ENCODE measurements at places on chromosomes 16 and 17. TPM values are rescaled to one million over a fixed set of nuclear protein-coding genes. Genes with fewer than 3 reads are reported as not detected.

TEKT5 gene
- 0.23 TPM for total RNA-seq

SCIMP gene
- total RNA-seq: not detected

TMC8 gene
- 124 TPM for total RNA-seq

XYLT1 gene
- total RNA-seq: 17.9 TPM

CNGB1 gene
- not detected for total RNA-seq

RHBDL1 gene
- 5.8 TPM for total RNA-seq

TNFRSF17 gene
- not detected for total RNA-seq

LRRC36 gene
- 3.1 TPM for total RNA-seq

KRT27 gene
- not detected for total RNA-seq

PDILT gene
- not detected for total RNA-seq

NAGS gene
- total RNA-seq: 1.8 TPM

DNA sequence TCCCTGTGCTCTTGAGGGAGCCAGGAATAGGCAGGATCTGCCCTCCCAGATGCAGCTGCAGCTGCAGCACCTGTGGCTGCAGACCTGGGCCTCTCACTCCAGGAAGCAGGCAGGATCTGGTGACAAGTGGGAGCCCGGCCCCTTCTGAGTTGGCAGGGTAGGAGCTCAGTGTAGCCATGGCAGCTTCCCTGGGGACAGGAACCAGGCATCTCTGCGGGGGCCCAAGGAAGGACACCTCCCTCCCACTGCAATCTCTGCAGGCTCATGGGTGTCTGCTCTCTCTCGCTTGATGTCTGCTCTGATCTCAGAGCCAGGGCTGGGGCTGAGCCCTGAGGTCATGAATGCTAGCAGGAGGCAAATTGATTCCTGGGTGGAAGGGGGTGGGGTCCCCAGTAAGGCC is 592.5 kb upstream of the CA10 start:
- no peaks in the 10 kb centered on the region for H3K4me1 ChIP-seq
- no peak for DNase-seq
- H3K27ac ChIP-seq: no peak overlapping the region

- peaks cover 3% of the 10 kb centered on the region for H3K36me3 ChIP-seq
- peak; percentile 31 for DNase-seq
- H3K27me3 ChIP-seq: no peaks in the 10 kb centered on the region
- H3K27ac ChIP-seq: no peak overlapping the region
- H3K4me1 ChIP-seq: peaks cover 49% of the 10 kb centered on the region
These were observed 14.0 kb downstream of the ATP5PD start for GRCh38 chr17:75032720-75033280.

DNA sequence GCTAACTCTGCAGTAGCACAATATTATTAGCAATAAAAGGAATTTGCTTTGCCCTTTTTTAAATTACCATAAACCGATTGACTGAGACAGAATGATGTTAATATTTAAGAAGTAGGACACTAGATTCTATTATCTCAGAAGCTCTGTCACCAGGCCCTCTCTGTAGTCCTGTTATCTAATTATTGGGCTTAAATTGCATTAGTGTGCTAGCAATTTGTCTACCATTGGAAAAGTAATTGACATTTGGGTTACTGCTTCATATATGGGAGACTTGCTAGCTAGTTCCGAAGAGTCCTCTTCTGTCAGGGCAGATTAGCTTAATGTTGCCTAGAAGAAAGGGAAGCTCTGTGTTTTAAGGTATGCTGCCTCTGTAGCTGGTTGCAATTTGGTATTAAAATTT is 1107.3 kb upstream of the EEF2KMT start:
- H3K27ac ChIP-seq: no peak overlapping the region
- no peaks in the 10 kb centered on the region for H3K4me1 ChIP-seq
- no peak for DNase-seq
- no peaks in the 10 kb centered on the region for H3K36me3 ChIP-seq

DNA sequence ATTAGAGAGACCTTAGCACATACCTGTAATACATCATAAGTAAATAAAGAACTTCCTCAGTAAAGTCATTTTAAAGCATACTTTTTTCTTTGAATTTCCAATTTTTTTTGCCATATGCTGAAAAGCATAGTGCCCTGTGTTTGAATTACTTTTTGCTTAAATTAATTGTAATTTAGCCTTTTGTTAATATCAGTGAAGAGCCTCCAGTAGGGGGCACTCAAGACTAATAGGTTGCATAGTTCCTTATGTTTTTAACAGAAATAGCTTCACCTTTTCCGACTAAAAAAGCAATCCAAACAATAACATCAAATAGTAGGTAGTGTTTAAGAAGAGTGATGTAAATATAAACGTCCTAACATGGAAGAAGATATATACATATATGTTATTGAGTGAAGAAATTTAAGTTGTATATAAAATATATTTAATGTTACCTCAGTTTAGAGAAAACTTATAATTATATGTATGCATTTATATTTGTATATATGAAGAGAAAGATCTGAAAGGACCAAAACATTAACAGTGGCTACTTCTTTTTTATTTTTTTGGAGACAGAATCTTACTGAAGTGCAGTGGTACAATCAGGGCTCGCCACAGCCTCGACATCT is 18.6 kb downstream of the RAD51C start:
- H3K27ac ChIP-seq: peak overlapping the region; percentile 14
- DNase-seq: peak; percentile 34
- H3K36me3 ChIP-seq: peaks cover 8% of the 10 kb centered on the region
- H3K4me3 ChIP-seq: no peak overlapping the region
- H3K4me1 ChIP-seq: peaks cover 16% of the 10 kb centered on the region
- no peaks in the 10 kb centered on the region for H3K27me3 ChIP-seq

GRCh38 chr16:83803811-83804210 is 4.0 kb upstream of the HSBP1 start:
- H3K27me3 ChIP-seq: peaks cover under 1% of the 10 kb centered on the region
- no peak overlapping the region for H3K4me3 ChIP-seq
- peaks cover 19% of the 10 kb centered on the region for H3K4me1 ChIP-seq
- no peak overlapping the region for H3K27ac ChIP-seq
- peaks cover 1% of the 10 kb centered on the region for H3K36me3 ChIP-seq

DNA sequence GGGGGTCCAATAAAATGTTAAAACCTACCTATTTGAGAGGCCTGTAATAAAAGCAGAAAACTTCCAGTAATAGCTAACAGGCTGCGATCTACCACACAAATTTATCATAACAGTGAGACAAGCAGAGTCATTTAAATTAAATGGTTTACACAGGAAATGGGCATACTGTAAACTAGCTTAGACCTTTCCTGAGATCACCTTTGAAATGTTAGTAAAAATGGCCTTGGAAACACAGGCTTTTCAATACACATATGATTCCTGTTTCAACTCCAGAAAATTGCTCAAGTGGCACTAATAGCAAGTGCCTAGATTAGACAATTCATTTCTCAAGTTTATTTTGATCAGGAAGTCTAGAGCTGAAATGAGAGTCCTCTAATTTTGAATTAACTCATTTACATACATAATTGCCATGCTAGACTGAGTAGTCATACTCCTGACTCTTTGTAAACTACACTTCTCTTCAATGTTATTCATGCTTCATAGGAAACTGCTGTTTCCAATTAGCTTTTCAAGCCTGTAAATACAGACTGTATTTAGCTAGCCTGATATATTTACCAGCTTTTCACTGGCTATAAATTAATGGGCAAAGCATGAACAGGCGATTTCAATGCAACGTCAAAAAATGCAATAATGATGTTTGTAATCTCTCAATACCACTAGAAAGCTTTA is 43.3 kb downstream of the PARN start:
- H3K36me3 ChIP-seq: peaks cover 32% of the 10 kb centered on the region
- no peaks in the 10 kb centered on the region for H3K27me3 ChIP-seq
- peak overlapping the region; percentile 7 for H3K27ac ChIP-seq
- DNase-seq: no peak
- no peaks in the 10 kb centered on the region for H3K4me1 ChIP-seq
- H3K4me3 ChIP-seq: no peak overlapping the region

DNA sequence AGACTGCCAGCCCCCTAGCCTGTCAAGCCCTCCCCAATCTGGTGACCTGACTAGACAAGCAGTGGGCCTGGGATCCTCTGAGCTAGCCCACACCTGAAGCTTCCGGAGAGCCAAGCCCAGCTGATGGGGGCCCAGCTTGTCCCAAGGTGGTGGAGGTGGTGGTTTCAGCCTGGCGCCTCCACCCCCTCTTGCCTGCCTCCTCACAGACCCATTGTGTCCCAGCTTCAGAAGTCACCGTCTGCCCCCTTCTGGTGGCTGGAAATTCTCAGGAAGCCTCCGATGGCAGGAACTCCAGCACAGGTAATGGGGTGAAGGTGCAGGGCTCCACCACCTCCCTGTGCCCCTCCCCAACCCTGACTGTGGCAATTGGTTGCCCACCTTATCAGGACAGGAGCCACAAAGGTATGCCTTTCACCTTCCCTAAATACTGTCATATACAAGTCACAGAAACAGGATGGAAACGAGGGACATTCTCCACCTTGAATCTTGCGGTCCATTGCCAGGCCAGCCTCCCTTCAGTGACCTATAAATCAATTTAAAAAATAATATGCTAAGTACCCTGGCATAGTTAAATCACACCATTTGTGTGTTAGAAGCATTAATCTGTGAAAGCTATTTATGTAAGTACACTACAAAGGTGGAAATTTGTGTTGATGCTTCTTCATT is 66.0 kb upstream of the ZNF423 start:
- no peaks in the 10 kb centered on the region for H3K4me1 ChIP-seq
- H3K36me3 ChIP-seq: no peaks in the 10 kb centered on the region
- H3K4me3 ChIP-seq: no peak overlapping the region
- no peaks in the 10 kb centered on the region for H3K27me3 ChIP-seq

- H3K36me3 ChIP-seq: no peaks in the 10 kb centered on the region
- H3K27ac ChIP-seq: no peak overlapping the region
- H3K4me1 ChIP-seq: no peaks in the 10 kb centered on the region
- no peak overlapping the region for H3K4me3 ChIP-seq
- DNase-seq: no peak
- no peaks in the 10 kb centered on the region for H3K27me3 ChIP-seq
These were observed 224.2 kb downstream of the CYB561 start for GRCh38 chr17:63221939-63222338.

DNA sequence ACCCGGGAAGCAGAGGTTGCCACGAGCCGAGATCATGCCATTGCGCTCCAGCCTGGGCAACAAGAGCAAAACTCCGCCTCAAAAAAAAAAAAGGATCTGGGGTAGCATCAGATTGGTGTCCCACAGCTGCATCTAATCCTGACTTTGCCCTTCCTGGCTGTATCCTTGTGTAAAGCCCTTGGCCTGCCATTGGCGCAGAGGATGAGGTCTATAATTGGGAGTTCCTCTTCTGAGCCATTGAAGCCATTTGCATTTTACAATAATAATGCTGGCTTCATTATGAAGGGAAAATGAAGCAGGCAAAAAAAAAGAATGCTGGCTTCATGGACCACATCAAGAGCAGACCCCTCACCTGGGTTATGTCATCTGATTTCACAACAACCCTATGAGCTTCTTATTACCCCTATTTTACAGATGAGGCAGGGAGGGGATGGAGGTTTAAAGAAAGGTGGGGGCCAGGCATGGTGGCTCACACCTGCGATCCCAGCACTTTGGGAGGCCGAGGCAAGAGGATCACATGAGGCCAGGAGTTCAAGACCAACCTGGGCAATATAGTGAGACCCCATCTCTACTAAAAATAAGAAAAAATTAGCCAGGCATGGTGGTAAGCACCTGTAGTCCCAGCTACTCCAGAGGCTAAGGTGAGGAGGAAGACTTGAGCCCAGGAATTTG is 1.2 kb upstream of the LITAFD start:
- no peak overlapping the region for H3K27ac ChIP-seq
- H3K4me1 ChIP-seq: peaks cover 19% of the 10 kb centered on the region
- DNase-seq: no peak
- no peaks in the 10 kb centered on the region for H3K36me3 ChIP-seq
- H3K4me3 ChIP-seq: no peak overlapping the region

- no peaks in the 10 kb centered on the region for H3K36me3 ChIP-seq
- DNase-seq: no peak
- no peaks in the 10 kb centered on the region for H3K27me3 ChIP-seq
- H3K4me3 ChIP-seq: no peak overlapping the region
- H3K27ac ChIP-seq: no peak overlapping the region
These were observed 180.1 kb downstream of the PRKCB start for GRCh38 chr16:24015923-24016322.

GRCh38 chr17:79991140-79991923 is 44.3 kb downstream of the TBC1D16 start:
- peak overlapping the region; percentile 71 for H3K27ac ChIP-seq
- peak; percentile 88 for DNase-seq
- no peaks in the 10 kb centered on the region for H3K27me3 ChIP-seq
- peaks cover 3% of the 10 kb centered on the region for H3K36me3 ChIP-seq
- H3K4me1 ChIP-seq: peaks cover 47% of the 10 kb centered on the region
- peak overlapping the region; percentile 92 for H3K4me3 ChIP-seq

GRCh38 chr16:51048544-51048943 is 102.5 kb downstream of the SALL1 start:
- peaks cover 6% of the 10 kb centered on the region for H3K27me3 ChIP-seq
- no peak for DNase-seq
- no peaks in the 10 kb centered on the region for H3K36me3 ChIP-seq
- H3K4me1 ChIP-seq: no peaks in the 10 kb centered on the region

GRCh38 chr16:12964461-12964860 is 63.1 kb downstream of the SHISA9 start:
- H3K4me1 ChIP-seq: no peaks in the 10 kb centered on the region
- no peak overlapping the region for H3K4me3 ChIP-seq
- no peaks in the 10 kb centered on the region for H3K27me3 ChIP-seq
- no peaks in the 10 kb centered on the region for H3K36me3 ChIP-seq

DNA sequence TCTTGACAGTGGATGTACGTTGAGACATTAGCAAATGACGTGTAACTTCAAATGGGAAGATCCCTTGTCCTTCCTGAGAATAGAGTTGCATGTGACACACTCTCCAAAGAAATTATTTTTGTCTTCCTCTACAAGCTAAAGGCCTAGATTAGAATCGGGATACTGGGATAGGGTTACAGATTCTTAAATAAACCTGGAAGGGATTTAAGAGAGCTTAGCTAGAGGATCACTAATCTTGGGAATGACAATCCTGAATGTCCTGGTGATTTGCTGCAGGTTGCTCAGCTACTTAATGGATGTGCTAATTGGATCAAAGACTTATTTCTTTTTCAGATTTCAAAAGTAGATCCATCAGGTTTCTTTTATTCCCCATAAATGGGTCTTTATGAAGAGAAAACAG is 101.9 kb downstream of the KCNJ2 start:
- H3K27me3 ChIP-seq: no peaks in the 10 kb centered on the region
- DNase-seq: no peak
- no peaks in the 10 kb centered on the region for H3K4me1 ChIP-seq
- H3K36me3 ChIP-seq: no peaks in the 10 kb centered on the region
- H3K4me3 ChIP-seq: no peak overlapping the region

GRCh38 chr16:60206516-60206915 is 1472.4 kb upstream of the GOT2 start:
- no peaks in the 10 kb centered on the region for H3K4me1 ChIP-seq
- no peaks in the 10 kb centered on the region for H3K27me3 ChIP-seq
- no peak overlapping the region for H3K4me3 ChIP-seq

GRCh38 chr17:8851600-8851999 is 15.9 kb downstream of the PIK3R6 start:
- H3K4me1 ChIP-seq: peaks cover under 1% of the 10 kb centered on the region
- no peak overlapping the region for H3K4me3 ChIP-seq
- H3K36me3 ChIP-seq: no peaks in the 10 kb centered on the region
- no peak overlapping the region for H3K27ac ChIP-seq
- no peaks in the 10 kb centered on the region for H3K27me3 ChIP-seq

DNA sequence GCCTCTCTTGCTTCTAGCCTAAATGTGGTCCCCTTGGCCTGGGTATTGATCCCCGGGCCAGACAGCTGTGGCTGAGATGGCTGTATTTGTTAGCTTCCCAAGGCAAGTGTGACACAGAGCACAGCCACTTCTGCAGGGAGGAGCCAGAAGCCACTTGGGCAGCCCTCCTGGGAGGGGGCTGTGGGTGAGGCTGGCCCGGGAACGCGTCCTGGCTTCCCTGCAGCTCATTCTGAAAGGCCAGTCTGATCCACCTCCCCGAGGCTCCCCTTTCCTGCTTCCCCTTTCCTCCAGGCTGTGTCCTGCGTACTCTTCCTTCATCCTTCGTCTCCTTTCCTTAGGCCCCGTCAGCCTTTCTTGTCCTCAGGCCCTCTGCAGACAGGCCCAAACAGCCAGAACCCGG is 8.0 kb downstream of the SERPINF2 start:
- no peaks in the 10 kb centered on the region for H3K4me1 ChIP-seq
- no peaks in the 10 kb centered on the region for H3K27me3 ChIP-seq
- DNase-seq: no peak
- no peaks in the 10 kb centered on the region for H3K36me3 ChIP-seq
